ENCODE measurements at places on chromosomes 7 and 10.
A peak's percentile ranks its signal among the peaks of the same experiment; 100 is the strongest.

GRCh38 chr7:37173670-37174069 is 275.0 kb downstream of the ELMO1 start:
- DNase-seq: peak; percentile 64

- no peak for DNase-seq
Observed at GRCh38 chr7:150966002-150966401, 12.1 kb downstream of the KCNH2 start.

DNA sequence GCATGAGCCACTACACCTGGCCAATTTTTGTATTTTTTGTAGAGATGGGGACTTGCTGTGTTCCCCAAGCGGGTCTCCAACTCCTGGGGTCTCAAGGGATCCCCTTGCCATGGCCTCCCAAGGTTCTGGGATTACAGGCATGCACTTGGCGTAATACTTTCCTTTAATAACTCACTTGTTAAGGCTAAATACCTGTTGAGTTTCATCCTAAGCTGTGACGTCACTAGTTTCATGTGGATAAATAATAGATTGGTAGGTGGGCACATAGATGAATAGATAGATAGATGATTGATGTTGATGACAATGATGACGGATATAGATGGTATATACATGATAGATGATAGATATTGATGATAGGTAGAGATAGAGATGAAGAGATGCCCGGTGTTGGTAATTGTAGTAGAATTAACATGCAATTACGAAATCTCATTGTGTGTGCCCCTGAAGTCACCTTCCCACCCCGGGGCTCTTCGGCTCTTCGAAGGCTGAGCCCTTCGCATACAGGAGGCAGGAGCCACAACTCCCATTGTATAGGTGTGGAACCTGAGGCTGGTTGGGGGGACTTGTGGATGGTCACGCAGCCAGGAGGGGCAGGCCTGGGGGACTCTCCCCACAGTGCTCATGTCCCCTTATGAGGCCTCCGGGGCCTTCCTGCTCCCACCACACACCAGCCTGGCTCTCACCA is 2.6 kb downstream of the GRIFIN start:
- DNase-seq: no peak

GRCh38 chr10:80444124-80444523 is 10.0 kb upstream of the TSPAN14 start:
- DNase-seq: peak; percentile 61

GRCh38 chr7:30176463-30177109 is 41.8 kb downstream of the MTURN start:
- DNase-seq: no peak

DNA sequence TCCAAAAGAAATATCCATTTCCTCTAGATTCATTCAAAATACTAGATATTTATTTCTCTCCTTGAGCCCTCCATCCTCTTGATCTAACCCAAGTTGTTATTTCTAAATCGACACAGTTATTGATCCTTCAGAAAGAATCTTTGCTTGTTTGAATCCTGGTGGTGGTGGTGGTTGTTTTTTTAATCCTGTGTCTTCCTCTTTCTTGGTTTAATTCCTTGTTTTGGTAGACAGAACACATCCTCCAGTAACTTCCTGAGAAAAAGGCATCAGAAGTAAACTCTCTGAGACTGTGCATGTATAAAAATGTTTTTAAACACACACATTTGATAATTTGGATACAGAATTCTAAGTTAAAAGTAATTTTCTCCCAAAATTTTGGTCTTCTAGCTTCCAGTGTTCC is 49.9 kb downstream of the SIRT1 start:
- no peak for DNase-seq

DNA sequence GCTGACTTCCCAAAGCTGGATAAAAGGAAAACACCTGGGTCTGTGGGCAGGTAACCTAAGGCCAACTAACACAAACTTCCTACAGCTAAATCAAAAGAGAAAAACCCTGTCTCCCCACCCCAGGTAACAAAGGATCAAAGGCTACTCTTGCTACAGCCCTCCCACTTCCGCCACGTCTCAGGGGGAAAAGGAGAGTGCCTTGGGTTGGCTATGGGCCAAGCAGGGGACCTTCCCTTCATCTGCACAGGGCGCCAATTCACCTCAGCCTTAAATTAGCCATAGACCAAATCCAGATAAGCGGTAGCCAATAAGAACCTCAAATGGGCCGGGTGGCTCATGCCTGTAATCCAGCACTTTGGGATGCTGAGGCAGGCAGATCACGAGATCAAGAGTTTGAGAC is 69.1 kb upstream of the LANCL2 start:
- no peak for DNase-seq

DNA sequence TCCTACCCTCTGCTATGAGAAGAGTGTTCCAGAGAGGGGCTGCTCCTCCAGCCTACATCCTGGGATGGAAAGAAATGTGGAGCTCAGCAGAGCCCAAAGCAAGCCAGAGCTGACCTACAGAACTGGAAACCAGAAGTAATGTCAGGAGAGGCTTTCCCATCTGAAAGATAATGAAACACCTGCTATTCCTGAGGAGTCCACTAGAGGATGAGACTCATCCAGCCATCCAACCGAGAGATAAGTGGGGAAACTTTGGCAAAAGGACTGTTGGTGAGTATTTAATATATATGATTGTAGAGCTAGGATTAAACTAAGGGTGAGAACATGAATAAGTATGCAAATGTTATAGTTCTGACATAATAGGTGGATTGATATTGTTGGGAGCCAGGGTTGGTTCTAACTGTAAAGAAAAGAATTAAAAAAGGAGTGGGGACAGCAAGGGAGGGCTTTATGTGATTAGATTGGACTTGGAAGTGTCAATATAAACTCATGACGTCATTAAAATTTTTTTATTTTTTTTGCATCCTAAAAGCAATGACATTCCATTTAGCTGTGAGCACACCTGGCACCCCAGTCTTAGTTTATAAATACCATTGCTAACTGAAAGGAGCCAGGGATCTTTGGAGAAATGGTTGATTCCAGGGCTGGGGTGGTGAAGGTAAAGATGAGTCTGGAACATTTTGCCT is 312.8 kb upstream of the NFE2L3 start:
- DNase-seq: no peak

DNA sequence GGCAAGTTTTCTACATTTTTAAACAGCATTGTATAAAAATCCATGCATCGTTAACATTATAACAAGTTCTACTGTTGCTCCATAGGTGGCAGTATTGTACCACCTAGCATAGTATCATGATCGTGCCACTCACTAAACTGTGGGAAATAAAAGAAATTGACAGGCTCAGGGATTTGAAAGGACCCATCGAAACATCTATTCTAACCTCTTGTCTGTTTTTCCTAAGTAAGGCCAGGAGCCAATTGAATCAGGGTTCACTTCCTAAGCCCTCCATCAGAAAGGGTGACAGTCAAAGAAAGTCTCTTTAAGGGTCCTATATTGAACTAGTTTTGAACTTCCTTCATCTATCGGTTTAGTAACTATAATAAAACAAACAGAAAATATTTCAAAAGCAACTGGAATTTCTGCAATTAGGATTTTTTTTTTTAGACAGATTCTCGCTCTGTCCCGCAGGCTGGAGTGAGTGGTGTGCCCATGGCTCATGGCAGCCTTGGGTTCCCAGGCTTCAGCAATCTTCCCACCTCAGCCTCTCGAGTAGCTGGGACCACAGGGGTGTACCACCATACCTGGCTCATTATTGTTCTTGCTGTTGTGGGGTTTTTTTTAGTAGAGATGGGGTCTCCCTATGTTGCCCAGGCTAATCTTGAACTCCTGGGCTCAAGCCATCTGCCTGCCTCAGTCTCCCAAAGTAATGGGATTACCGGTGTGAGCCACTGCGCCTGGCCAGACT is 9.4 kb downstream of the HACD1 start:
- DNase-seq: peak; percentile 79

DNA sequence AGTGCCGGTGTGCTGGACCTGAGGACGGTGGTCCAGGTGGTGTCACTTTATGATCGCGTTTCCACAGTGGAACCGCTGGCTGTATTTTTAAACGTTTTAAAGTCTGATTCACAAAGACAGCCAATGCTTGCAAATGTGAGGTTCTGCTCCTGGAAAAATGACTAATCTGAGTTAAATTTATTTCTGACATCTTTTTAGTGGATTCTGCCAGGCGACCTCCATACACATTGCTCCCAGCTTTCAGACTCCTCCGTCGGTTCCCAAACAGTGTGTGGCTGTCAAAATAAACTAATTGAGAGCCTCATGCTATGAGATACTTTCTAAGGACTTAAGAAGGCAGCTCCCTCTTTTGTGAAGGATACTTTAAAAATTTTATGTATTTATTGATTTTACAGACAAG is 12.7 kb upstream of the TTYH3 start:
- DNase-seq: no peak

DNA sequence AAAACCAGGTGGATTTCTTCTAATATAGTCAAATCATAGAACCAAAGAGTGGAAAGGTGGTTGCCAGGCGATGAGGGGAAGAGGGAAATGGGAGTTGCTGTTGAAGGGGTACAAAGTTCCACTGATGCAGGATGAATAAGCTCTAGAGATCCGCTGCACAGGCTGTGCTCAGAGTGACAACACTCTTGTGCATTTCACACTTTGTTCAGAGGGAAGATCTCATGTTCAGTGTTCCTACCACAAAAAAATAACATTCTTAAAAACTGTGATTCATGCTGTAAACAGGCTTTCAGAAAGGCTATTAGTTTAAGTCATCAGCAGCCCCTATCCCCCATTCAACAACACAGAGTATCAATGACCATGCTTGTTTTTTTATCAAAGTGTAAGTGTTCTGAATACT is 213.8 kb downstream of the COBL start:
- peak; percentile 24 for DNase-seq

DNA sequence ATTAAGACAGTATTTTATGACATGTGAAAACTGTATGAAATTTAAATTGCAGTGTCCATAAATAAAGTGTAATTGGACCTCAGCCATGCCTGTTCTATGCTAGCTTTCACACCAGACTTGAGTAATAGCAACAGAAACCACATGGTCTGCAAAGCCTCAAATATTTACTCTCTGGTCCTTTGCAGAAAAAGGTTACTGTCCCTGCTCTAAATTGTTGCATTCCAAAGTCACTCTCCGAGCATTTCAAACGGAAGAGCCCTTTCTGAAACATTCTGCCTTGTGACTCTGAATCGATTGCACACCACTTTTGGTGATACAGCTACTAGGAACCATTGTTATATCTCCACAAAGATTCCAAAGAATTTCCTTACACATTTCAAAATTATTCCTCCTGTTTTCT is 81.0 kb upstream of the STK17A start:
- no peak for DNase-seq

- no peak for DNase-seq
Observed at GRCh38 chr10:115829521-115830205, 443.3 kb downstream of the GFRA1 start.

DNA sequence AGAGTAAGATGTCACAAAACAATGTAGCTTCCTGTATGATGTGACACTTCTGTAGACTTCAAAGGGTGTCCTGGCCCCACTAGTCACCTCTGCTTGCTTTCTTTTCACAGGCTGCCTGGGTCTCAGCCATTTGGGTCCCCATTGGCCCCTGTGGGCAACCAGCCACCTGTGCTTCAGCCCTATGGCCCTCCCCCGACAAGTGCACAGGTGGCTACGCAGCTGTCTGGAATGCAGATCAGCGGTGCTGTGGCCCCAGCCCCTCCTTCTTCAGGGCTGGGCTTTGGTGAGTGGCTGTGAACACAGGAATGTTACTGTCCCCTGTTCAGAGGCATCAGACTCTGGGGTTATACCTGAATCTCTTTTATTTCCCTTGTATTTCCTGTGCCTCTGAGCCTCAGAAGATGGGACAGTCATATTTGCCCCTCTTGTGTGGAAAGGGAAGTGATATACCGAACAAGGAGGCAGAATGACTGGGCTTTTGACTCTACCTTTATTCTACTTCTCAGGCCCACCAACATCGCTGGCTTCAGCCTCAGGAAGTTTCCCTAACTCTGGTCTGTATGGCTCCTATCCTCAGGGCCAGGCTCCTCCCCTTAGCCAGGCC is 15.4 kb downstream of the SEC24C start:
- peak; percentile 72 for DNase-seq

GRCh38 chr10:5036511-5036910 is 32.9 kb upstream of the AKR1C2 start:
- no peak for DNase-seq

DNA sequence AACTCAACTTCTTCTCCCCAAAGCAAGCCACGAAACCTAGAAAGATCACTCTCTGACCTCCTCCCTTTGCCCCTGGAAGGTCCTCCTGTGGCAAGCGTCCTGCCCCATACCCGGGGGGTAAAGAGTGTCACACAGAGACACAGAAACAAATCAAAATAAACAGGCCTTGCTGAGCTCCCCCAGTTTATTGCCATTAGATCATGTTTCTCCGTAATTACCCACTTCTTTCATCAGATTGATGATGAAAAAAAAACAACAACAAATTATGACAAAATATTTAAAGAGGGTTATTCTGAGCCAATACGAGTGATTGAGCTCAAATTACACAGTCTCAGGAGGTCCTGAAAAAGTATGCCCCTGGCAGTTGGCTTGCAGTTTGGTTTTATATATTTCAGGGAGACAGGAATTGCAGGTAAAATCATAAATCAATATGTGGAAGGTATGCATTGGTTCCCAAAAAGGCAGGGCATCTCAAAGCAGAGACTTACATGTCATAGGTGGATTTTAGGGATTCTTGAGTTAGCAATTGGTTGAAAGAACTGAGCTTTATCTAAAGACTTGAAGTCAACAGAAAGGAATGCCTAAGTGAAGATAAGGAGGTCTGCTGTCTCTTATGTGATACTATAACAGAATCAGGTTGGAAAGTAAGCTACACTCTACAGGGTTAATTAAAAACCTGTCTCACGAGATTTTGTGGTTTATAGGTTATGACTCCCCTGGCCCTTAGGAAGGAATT is 86.2 kb downstream of the APBB1IP start:
- DNase-seq: no peak

DNA sequence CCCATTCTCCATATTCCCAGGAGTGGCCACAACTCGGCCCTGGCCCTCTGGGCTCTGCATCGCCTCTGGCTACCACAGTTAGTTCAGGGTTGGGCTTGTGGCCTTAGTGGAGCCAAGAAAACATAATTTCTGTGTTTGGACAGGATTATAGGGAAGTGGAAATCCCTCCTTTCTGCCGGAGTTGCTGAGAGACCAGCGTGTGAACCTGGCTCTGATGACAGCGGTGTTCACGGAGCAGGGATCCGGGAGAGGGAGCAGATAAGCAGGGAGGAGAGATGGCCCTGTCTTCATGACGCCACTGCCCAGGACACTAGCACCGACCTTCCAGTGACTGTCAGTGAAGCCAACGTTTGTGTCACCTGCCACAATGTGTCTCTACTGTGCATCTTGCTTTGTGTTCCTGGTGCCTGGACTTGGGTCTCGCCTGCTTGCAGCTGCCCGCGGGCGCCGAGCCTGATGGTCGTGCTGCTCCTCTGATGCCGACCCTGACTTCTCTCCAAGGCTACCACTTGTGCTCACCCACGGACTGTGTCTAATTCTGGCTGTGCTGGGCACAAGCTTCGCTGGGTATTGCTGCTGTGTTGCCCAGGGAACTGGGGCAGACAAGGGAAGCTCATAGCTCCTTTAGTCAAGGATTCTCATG is 67.0 kb upstream of the VIPR2 start:
- DNase-seq: peak; percentile 43

- DNase-seq: no peak
Observed at GRCh38 chr7:108239501-108240225, 109.5 kb upstream of the LAMB4 start.

GRCh38 chr7:128933180-128933891 is 4.4 kb upstream of the IRF5 start:
- DNase-seq: peak; percentile 86

Measured in activated CD4-positive, alpha-beta T cell treated with anti-CD3 and anti-CD28 coated beads, Interleukin-2, amount 10 ng/mL, durations not matched to agents 24 days and 14 days (primary cell).